ENCODE measurements at places on chromosomes 7 and 10.

DNA sequence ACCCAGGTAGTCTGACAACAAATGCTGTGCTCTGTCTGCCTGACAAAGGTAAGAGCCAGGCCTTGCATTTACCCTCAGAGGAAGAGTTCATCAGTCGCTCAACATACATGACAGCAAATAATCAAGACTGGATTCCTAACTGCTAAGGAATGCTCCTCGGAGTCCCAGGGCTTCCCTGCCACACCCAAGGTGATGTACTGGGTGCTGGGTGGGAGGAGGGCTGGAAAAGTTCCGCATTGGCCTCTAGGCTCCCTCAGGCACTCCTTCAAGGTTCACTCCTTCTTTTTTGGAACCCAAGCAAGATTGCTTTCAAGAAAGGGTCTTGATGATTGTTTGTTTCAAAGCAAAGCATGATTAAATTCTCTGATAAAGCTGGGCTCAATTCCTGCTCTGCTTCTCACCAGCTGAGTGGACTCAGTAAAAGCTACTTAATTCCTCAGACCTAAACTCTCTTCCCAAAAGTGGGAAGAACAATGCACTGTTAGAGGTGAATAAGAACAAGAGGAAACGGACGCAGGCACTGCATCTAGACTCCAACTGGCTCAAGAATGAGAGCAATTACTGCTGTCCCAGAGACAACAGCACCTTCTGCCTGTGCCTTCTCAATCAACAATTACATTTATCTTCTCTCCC, 173.5 kb downstream of the ELMO1 start:
- no peak for DNase-seq

GRCh38 chr7:158924956-158925355, 68.6 kb downstream of the DYNC2I1 start:
- DNase-seq: no peak

DNA sequence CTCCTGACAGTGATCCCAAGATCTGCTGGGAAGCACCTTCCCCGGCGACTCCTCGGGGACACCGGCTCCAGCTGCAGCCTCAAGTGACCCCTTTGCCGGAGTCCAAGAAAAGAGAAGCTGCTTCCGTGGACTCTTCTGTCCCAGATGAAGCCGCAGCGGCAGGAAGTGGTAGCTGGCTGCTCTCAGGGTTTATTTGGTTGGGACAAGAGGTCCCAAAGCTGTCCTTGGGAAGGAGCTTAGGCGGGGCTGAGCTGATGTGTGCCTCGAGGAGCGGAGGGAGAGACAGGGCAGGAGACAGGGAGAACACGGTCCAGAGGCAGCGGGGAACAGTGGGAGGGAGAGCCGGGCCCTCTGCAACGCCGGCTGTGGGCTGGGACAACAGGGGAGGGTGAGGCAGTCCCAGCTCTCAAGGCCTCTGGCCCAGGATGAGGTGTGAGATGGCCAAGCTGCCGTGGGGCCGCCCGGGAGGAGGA, 13.1 kb upstream of the FAM20C start:
- no peak for DNase-seq

- no peak for DNase-seq
Measured at GRCh38 chr10:33336582-33337325, 2.3 kb upstream of the NRP1 start.

DNA sequence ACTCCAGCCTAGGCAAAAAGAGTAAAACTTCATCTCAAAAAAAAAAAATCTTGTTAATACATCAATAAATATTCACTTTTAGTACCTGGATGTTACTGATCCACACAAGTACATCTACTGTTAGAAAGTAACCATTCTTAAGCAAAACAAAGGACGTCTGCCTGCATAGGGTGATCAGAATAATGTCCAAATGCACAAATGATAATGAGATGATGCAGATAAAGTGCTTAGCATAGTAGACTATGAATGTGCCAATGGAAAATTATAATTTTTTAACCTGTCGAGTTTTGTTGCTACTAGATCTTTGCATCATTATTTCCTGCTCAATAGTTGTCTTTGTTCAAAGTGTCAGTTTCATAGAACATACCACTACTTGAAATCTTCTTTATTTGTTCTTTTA, 109.6 kb upstream of the IMMP2L start:
- DNase-seq: no peak

DNA sequence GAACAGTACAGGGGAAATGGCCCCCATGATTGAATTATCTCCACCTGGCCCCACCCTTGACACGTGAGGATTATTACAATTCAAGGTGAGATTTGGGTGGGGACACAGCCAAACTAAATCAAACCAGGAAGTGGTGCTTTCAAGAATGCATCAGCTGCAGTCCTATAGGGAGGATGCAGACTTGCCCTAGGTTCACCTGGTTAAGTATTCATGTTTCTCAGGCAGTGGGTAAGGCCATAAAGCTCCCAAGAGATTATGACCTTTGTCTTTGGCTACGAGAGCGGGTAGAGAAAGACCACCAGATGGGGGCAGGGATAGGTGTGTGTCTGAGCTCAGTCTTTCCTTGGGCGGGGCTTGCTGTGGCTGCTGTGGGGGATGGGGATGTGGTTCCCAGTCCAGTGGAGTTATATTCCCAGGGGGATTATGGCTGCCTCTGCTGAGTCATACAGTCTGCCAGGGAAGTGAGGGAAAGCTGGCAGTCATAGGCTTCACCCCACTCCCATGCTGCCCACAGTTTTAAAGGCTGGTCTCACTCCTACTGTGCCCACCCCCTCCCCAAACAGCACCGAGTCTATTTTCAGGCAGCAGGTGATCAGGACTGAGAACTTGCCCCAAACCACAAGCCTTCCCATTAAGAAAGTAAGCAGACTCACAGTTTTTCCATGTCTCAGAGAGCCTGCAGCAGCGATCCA, 8.4 kb upstream of the R3HCC1L start:
- DNase-seq: no peak

DNA sequence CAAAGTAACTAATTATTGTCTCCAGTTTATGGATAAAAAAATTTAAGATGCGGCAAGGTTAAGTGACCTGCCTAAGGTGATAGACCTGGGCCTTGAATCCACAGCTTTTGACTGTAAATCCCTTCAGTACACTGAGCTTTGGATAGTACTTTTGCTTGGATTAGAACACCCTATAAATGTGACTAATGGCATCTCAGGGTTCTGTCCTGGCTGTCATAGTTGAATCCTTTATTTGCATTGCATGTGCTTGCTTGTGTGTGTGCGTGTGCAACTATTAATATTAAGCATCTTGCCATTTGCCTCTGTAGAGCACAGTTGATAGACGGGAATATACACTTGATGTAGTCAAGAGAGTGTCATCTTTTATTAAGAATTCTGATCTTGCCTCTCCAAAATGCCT, 228.0 kb downstream of the AUTS2 start:
- no peak for DNase-seq

DNA sequence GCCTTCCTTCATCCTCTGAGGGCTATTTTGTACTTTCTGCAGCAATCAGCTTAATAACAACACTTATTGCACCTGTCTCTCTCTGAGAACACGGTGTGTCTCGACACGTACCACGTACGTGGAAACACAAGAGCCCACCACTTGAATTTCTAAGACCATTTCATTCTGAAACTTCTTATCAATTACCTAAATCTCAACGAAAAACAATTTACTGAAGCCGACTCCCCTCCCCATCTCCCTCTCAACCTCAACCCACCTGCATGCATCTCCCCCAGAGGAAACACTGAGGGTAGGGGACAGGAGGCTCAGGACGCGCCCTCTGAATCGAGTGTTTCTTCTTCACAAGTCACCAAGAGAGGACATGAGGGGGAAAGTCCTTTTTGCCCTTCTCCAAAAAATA, 278.6 kb downstream of the USP6NL start:
- no peak for DNase-seq

- DNase-seq: no peak
Measured at GRCh38 chr7:151851782-151852181, 25.1 kb downstream of the PRKAG2 start.

DNA sequence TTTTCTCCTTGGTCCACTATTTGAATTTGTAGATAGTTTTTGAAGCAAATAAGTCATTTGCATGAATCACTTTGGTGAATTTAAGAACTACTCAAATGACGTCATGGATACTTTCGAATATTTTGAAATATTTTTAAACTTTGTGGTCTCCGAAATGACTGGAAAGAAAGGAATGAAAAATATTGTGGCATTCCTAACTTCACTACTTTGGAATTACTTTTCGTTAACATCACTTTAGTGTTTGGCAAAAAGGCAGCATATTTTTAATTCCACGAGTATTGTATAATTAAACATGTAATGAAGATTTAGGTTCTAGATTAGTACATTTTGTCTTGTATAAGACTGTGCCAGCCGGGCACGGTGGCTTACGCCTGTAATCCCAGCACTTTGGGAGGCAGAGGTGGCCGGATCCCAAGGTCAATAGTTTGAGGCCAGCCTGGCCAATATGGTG, 35.3 kb upstream of the ZRANB1 start:
- no peak for DNase-seq

DNA sequence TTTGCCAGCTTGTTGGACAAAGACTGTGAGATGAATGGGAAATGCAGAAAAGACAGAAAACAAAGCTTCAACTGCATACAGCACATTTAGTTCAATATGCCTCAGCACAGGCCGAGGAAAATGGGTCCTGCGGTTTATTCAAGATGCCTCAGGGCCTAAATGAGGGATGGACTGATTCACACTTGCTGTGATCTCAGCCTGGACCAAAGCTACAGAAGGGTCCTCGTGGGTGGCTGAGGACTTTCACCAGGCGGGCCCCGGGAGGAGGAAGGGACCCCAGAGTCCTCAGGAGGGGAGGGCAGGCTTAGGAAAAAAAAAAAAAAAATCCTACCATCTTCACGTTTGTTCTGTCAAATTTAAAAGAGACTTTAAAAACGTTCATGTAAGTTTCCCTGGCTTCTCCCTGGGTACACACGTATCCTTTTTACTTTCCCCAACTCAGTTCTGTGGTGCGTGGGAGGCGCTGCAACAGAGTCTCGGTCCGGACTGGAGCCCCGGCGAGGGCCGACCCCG, 624 bp upstream of the ZNF783 start:
- DNase-seq: no peak
